ENCODE measurements at places on chromosomes 4 and X.

- no peak for DNase-seq
Observed at GRCh38 chr4:140363051-140363450, 10.4 kb upstream of the SCOC start.

- no peak for DNase-seq
Observed at GRCh38 chr4:39655211-39655610, 16.5 kb upstream of the SMIM14 start.

- no peak for DNase-seq
Observed at GRCh38 chrX:130625386-130625785, 223.6 kb downstream of the RBMX2 start.

DNA sequence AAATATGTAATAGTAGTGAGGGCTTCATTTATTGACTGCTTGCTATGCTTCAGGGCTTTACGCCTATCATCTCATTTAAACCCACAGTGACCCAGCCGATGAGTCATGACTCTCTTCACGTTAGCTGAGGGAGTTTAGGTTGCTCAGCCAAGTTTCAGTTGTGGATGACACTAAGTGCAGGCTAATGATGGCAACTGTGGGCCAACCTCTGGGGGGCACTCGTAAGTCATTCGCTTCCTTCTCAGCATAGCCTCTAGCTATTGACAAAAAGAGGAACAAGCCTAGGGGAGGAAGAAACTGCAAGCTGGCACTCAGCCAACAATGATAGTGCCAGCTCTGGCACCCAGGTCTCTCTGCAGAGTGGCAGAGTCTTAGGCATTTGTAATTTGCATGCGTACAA is 325.0 kb downstream of the ARHGAP10 start:
- DNase-seq = peak; percentile 17

DNA sequence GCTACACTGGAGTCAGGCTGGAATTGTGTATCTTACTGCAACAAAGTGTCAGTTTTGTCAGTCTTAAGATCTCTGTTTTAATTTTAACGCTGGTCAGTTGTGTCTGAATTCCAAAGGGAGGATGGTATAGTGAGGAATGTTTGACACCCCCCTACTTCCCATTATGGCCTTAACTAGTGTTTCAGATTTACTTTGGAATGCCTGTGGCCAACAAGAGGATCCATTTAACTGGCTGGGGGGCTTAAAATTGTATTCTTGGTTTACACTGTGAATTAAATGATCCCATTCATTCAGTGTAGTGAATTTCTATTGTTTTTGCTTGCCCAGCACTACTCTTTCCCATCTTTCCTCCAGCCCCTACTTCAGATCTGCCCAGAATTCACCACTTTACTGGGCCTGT is 75.8 kb upstream of the IQCM start:
- DNase-seq = no peak

GRCh38 chr4:178955614-178956013 is 1513.4 kb upstream of the AGA start:
- DNase-seq = no peak

- DNase-seq = peak; percentile 30
Observed at GRCh38 chr4:142248946-142249345, 597.2 kb downstream of the INPP4B start.

DNA sequence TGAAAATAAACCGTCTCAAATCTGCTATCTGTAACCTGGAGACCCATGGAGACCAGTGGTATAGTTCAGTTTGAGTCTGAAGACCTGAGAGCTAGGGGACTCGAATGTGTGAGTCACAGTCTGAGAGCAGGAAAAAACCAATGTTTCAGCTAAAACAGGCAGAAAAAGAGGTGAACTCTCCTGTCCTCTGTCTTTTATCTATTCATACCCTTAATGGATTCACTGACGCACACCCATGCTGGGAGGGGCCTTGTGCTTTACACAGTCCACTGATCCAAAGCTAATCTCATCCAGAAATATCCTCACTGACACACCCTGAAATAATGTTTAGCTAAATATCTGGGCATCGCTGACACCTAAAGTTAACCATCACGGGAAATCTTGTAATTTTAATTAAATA is 297.9 kb downstream of the GPM6A start:
- DNase-seq = no peak

DNA sequence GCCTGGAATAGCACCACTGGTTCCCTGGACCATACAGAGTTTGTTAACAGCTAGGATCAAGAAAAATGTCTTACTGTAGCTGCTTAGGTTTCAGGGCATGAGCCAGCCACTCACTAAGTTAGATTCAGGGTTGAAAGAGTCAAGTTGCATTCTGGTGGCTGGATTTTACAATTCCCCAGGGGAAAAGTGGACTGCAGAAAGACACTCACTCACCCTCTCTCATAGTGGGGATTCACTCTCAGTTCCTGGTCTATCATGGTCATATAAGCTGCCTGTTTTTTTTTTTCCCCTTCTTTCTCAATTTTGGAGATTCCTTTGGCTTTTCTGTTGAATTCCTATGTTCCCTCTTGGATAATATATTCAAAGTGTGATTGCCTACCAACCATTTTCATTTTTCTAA is 744.2 kb upstream of the GRIA3 start:
- DNase-seq = peak; percentile 20

DNA sequence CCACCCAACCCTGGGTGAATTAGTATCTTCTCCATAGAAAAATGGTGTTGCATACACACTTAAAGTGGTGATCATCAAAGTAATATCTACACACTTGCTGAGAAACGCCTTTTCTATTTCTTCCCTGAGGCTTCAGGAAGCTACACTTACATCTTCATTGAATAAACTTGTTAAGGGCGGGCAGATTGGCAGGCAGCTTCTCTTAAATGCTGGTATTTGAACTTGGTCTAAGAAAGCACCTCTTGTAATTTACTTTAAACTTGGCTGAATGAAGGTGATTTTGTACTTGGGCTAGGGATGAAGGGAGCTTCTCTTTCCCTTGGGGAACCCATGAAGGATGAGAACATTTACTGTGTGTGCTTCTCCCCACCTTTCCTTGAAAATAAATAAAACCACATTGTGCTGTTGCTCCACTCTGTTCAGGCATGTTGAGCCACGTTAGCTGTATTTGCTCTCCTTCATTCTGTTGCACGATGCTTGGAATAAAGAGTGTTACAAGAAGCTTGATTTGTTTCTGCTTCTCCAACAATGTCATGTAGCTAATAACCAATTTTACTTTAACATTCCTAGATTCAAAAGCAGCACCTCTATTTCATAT is 430.1 kb downstream of the ANKRD50 start:
- no peak for DNase-seq

DNA sequence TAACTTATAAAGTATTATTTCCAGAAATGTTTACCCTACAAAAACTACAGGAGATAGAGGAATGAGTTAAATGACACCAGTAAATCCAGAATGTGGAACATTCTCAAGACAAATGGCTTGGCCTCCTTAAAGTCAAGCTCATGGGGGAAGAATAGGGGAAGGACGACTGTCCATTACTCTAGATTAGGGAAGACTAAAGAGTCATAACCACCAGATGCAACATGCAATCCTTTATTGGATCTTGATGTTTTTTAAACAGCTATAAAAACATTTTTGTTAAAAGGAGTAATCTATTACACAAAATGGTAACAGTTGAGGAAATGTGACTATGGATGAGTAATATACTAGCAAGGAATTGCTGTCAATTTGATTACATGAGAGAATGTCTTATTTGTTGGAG is 11.1 kb downstream of the ACOT9 start:
- no peak for DNase-seq

- no peak for DNase-seq
Observed at GRCh38 chrX:109886122-109886761, 116.7 kb upstream of the TMEM164 start.

GRCh38 chrX:103849558-103849957 is 17.5 kb upstream of the RAB9B start:
- no peak for DNase-seq

GRCh38 chrX:30762755-30763154 is 109.5 kb downstream of the GK start:
- no peak for DNase-seq

GRCh38 chr4:123409334-123409733 is 12.7 kb downstream of the SPRY1 start:
- DNase-seq = no peak

DNA sequence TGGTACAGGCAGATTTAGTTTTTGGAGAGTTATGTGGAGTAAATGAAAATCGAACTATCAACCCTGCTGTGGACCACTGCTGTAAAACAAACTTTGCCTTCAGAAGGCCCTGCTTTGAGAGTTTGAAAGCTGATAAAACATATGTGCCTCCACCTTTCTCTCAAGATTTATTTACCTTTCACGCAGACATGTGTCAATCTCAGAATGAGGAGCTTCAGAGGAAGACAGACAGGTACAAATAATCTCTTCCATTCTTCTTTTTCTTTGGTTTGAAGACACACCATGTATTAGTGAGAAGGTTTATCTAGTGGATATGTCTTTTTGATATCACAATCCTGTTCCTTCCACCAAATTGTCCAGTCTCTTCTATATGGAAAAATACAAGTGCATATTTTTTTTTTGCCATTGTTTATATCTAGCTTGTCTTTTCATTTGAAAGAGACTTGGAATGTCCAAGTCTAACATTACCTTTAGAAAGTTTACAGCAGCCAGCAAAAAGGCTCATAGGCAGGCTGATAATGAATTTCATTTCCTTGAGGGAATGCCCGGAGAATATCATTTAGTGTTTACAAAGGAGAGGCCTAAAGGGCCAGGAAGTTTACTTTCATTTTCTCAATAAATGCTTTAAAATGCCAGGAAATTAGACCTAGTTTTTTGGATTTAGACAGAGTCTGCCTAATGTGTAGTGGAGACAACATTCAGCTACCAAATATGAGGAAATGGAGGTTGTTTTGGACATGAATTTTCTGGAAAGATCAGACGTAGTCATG is 18.6 kb downstream of the AFM start:
- DNase-seq = no peak

- DNase-seq = no peak
Observed at GRCh38 chrX:48761674-48762471, at the start of gene GLOD5. Gene GLOD5 (plus strand): TSS chrX:48761747. CDS start chrX:48761791, 44 bp downstream.

DNA sequence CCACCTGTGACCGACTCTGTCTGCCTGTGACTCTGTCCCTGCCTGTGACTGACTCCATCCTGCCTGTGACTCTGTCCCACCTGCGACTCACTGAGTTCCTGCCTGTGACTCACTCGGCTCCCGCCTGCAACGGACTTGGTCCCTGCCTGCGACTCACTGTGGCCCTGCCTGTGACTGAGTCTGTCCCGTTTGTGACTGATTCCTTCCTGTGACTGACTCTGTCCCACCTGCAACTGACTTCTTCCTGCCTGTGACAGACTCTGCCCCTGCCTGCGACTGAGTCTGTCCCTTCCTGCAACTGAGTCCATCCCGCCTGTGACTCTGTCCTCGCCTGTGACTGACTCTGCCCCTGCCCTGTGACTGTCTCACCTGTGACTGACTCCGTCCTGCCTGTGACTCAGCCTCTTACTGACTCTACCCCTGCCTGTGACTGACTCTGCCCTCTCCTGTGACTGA is 9.6 kb upstream of the UVSSA start:
- no peak for DNase-seq

DNA sequence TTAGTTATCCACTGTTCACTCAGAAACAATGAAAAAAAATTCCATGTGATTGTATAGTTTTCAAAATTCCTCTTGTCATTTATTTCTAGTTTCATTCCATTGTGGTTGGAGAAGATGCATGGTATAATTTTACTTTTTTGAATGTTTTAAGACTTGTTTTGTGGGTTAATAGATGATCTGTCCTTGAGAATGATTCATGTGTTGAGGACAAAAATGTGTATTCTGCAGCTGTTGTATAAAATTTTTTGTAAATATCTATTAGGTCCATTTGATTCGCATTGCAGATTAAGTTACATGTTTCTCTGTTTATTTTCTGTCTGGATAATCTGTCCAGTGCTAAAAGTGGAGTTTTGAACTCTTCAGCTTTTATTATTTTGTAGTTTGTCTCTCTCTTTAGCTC is 65.4 kb downstream of the RTL3 start:
- no peak for DNase-seq

DNA sequence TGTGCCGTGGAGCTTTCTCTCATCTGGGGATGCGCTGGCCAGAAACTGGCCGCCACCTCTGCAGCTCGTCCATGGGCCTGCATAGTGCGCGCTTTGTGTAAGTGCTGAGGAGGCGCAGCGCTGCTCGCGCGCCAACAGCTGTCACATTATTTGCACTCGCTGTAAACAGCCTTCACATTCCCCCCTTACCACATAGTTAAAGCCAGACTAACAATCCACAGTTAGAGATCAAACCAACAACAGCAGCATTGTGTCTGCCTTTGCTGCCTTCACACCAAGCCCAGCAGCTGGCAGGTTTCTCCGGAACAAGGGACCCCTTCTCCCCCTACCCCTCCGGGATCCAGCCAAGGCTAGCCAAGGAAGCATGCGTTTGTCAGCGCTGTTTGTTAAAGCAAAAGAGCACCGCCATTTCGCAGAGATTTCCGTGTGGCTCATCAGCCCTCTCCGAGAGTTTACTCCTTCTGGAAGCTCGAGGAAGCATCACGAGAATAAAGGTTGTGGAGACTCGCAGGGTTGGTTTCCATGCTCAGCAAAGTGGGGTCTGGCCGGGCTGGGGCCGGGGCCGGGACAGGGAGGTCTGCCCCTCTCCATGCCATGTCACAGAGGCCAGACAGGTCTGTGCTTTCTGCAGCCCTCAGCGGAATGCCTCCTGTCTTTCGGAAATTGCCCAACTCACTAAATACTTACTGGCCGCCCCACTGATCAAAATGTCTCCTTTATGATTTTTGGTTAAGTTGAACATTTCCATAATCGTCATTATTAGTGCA is 11.0 kb downstream of the BCOR start:
- DNase-seq = no peak

GRCh38 chrX:2934715-2935710 is 5.9 kb upstream of the ARSD start:
- no peak for DNase-seq

Data from fibroblast of skin of left quadriceps (primary cell).